NCI-H510A (cell line): ENCODE measurements at places on chromosomes 13 and 19.

DNA sequence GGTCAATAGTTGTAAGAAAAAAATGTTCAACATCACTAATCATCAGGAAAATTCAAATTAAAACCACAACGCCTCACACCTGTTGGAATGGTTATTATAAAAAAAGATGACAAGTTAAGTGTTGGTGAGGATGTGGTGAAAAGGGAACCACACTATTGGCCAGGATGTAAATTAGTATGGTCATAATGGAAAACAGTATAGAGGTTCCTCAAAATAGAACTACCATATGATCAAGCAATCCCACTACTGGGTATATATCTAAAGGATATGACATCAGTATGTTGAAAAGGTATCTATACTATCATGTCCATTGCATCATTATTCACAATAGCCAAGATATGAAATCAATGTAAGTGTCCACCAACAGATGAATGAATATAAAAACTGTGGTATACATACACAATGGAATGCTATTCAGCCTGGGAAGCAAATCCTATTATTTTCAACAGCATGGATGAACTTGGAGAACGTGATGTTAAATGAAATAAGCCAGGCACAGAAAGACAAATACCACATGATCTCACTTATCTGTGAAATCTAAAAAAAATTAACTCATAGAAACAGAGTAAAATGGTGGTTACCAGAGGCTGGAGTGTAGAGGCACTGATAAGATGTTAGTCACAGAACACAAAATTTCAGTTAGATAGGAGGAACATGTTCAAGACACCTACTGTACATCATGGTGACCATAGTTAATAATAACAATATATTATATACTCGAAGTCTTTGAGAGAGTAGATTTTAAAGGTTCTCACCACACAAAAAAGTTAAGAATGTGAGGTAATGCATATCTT lies 56.6 kb downstream of the TBC1D4 start:
- no peak for DNase-seq

GRCh38 chr13:49214917-49215376 lies 5.2 kb upstream of the MLNR start:
- DNase-seq = no peak

GRCh38 chr19:29690842-29691241 lies 24.2 kb downstream of the C19orf12 start:
- DNase-seq = no peak

GRCh38 chr13:38008636-38009035 lies 139.1 kb upstream of the TRPC4 start:
- DNase-seq = no peak

GRCh38 chr13:46580362-46580839 lies 27.4 kb downstream of the LRCH1 start:
- DNase-seq = no peak

DNA sequence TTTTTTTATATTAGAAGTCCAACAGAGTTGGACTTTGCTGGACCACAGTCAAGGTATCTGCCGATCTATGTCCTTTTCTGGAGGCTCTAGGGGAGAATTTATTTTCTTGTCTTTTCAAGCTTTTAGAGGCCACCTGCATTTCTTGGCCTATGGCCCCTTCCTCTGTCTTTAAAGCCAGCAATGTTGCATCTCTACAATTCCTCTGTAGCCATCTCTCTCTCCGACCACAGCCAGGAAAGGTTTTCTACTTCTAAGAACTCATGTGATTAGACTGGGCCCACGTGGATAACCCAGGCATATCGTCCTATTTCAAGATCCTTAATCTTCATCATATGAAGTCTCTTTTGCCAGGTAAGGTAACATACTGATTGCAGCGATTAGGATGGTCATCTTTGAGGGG lies 43.5 kb upstream of the RGCC start:
- no peak for DNase-seq

DNA sequence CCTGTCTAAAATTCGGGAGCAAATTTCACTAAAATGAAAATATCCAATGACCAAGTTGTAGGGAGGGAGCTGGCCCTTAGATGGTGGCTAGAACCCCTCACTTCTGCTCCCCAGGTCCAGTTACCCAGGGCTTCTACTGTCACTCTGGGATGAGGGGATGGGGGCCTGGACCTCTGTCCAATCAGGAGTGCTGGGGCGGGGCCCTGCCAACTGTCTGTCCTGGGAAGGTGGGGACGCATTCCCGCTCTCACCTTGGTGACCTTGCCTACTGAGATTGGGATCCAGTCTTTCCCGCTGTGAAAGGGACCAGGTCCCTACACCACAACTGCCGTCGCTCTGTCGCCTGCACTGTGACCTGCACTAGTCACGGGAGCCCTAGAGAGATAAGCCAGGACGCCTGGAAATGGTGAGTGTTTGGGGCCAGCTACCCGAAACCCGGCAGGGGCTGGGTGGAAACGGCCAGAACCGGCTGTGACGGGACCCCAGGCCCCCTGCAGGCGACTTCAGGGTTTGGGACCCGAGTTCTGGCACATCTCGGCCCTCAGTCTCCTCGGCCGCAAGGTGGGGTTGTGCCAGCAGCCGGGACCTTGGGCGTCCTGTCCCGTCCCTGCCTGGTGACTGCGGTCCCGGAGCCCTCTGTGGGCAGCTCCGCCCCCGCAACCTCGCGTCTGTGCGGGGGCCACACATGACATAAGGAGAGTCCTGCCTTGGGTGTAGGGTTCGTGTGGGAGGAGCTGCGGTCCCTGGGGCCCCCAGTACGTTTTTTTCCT lies 22.8 kb downstream of the ZNF20 start:
- DNase-seq = no peak

GRCh38 chr19:9847087-9847671 lies 12.1 kb downstream of the PIN1 start:
- DNase-seq = no peak

DNA sequence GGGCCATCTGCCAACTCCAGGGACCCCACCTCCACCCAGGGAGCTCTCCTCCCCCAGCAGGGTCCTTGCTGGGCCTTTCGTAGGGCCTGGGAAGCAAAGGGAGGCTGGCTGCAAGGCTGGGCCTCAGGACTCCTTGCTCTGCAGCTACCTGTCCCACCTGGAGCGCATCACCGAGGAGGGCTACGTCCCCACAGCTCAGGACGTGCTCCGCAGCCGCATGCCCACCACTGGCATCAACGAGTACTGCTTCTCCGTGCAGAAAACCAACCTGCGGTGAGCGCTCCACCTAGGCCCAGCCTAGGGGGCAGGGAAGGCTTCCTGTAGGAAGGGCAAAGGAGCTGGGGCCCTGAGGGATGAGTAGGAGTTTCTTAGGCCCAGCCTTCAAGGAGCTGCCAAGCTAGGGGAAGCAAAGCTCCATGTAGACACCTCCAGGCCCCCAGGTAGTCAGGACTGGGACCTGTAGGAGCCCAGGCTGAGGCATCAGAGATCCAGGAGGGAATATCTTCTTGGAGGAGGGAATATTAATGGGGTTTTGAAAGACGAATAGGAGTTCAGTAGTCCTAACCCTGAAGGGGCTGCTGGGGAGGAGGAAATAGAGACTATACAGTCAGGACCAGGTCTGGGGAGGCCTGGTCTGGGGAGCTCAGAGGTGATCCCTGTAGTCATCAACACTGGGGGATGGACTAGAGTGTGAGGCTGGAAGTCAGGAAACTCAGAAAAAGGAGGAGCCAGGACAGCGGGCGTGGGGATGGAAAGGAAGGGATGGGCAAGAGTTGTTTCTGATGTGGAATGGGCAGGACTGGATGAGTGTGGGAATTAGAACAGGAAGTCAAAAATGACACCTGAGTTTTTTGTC lies 16.0 kb downstream of the GNA15 start:
- no peak for DNase-seq

GRCh38 chr13:112688560-112689302 lies 1.1 kb upstream of the ATP11A start:
- DNase-seq = no peak

DNA sequence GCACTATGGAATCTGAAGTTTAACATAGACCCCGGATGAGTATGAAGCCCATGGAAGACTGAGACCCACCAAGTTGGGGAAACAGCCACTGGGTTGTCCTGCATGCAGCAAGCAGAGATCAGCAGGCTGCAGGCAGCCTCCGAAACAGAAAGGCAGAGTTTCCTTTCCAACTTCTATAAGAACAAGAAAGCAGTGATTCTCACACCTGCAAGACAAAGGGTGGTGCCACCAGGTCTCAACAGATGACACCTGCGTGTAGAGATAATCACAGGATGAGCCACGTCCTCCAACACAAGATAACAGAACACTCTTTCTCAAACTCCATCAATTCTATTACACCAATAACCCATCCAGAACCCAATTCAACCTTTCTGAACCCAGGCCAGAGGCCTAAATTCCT lies 457.9 kb downstream of the FOXO1 start:
- DNase-seq = no peak

GRCh38 chr19:6233827-6234511 lies 45.8 kb downstream of the MLLT1 start:
- DNase-seq = no peak

- no peak for DNase-seq
These were observed 497 bp upstream of the MLNR start for GRCh38 chr13:49219647-49220035.

GRCh38 chr19:41298348-41298964 lies 11.5 kb upstream of the CCDC97 start:
- no peak for DNase-seq

GRCh38 chr19:10193790-10194499 lies 808 bp downstream of the DNMT1 start:
- no peak for DNase-seq

DNA sequence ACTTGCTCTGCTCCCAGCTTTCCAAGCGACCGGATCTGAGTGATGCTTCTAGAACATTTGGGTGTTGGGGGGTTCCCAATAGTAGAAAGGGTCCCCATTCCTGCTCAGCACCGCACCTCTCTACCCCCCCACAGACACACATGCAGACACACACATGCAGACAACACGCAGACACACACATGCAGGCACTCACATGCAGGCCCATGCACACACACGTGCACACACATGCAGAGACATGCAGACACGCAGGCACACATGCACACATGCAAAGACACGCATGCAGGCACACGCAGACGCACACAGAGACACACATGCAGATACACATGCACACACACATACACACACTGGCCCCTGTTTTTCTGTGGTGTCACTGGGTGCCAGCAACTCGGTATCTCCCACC lies 23.8 kb downstream of the ONECUT3 start:
- DNase-seq = no peak

- no peak for DNase-seq
These were observed 60.5 kb downstream of the ATP7B start for GRCh38 chr13:51950722-51951121.

DNA sequence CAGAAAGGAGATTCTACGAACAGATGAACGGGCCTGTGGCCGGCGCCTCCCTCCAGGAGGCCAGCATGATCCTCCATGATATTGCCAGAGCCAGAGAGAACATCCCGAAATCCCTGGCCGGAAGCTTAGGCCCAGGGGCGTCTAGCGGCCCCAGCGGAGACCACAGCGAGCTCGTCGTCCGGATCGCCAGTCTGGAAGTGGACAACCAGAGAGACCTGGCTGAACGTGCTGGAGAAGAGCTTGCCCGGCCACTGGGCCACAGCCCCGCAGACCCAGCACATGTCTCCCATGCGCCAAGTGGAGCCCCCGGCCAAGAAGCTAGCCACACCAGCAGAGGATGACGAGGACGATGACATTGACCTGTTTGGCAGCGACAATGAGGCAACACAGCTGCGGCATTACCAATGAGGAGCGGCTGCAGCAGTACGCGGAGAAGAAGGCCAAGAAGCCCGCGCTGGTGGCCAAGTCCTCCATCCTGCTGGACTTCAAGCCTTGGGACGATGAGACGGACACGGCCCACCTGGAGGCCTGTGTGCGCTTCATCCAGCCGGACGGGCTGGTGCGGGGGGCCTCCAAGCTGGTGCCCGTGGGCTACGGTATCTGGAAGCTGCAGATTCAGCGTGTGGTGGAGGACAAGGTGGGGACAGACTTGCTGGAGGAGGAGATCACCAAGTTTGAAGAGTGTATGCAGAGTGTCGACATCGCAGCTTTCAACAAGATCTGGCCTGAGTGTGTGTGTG lies 78.8 kb upstream of the FRY start:
- DNase-seq = no peak

- DNase-seq = no peak
These were observed 302.0 kb downstream of the KLF12 start for GRCh38 chr13:73832128-73832588.

DNA sequence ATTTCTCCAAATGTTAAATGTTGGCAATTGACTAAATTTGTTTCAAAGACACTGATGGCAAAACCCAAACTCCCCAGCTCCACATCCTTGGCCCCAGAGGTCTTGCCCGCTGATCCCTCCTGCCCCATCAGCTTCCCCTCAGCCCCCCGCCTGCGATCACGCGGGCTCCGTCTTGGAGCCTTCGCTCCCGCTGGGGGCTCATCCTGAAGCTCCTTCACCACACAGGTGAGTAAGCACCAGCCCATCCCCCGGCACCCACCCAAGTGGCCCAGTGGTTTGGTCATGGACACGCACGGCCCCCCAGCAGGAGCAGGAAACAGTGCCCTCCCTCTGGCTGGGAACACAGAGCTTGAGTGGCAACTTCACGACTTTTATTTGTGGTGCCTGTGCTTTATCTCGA lies 14.9 kb downstream of the EPS8L1 start:
- DNase-seq = no peak

DNA sequence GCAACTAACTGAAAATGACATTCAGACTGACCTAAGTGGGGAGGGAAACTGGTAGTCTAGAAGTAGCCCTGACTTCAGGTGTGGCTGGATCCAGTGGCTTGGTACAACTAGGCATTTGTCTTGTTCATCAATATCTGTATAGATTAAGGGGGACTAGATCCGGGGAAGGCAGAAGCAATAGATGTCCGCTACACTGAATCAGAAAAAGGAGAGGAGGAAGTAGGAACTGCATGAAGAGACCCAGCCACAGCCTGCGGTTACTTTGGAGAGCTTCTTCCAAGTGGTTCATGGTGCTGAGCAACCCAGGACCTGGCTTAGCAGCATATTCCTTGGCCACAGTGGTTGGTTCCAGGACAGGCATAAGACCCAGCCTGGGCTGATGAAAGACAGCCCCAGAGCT lies 9.9 kb upstream of the PRODH2 start:
- no peak for DNase-seq

DNA sequence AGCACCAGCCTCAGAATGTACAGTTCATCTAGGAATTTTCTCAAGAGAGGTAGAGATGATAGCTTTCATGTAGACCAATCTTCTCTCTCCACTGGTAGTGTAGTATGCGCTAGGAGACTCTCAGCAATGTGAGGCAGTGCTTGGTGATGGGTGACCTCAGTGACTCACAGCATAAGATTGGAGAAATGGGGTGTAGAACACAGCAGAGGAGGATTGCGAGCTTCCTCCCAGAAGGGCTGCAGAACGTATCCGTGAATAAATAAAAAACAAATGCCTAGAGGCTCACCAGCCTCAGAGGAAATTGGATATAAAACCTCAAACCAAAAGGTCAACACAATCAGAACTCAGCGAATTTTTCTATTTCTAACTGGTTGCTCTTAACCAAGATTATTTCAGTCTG lies 182.9 kb upstream of the RXFP2 start:
- no peak for DNase-seq

- DNase-seq = no peak
These were observed 10.8 kb downstream of the UBXN6 start for GRCh38 chr19:4446704-4447200.

DNA sequence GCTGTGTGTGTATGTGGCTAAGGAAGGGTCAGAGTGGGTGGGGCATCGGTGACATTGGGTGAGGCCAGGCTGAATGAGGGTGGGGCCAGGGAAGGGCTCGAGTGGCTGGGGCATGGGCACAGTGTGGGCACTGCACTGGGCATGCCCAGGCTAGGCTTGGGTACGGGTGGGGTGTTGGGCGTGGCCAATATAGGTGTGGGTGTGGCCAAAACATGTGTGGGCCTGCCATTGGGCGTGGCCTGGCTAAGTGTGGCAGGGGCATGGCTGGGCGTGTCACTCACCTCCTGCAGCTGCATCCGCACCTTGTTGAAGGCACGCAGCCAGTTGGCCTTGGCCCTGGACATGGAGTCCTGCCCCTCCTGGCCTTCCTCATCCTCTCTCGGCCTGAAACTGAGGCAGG lies 33.2 kb downstream of the UNC13A start:
- DNase-seq = no peak
